Liver (tissue), 10 donors: ENCODE measurements at places on chromosomes 2 and 18. TPM values are rescaled to one million over a fixed set of nuclear protein-coding genes. Genes with fewer than 3 reads are reported as not detected.

Gene FOXI3
- total RNA-seq: not detected

Gene PLGLB2
- total RNA-seq: 103 TPM

Gene LINC00305
- total RNA-seq: not detected

GRCh38 chr18:11368020-11368419 lies 218.7 kb upstream of the PIEZO2 start:
- DNase-seq: no peak
- H3K27ac ChIP-seq: no peak overlapping the region
- no peaks in the 10 kb centered on the region for H3K4me1 ChIP-seq
- H3K36me3 ChIP-seq: no peaks in the 10 kb centered on the region
- H3K27me3 ChIP-seq: no peaks in the 10 kb centered on the region

DNA sequence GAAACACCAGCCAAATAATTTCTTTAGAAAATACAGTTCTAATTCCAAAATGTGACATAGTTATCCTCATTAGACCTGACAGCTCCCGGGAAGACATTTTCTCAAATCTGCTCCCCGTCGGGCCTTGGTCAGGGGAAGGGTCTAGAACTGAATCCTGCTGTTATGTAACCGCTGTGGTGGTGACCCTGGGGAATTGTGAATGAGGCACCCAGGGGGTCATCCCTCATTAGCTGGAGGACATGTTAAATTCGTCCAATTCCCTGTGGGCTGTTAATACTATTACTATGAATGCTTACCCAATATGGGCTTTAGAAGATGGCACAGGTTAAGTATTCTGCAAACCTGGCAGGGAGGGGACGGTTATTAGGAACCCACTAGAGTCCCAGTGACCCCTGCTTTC lies 11.8 kb downstream of the CPLX4 start:
- no peak overlapping the region for H3K27ac ChIP-seq
- H3K4me3 ChIP-seq: no peak overlapping the region
- peaks cover 5% of the 10 kb centered on the region for H3K27me3 ChIP-seq
- DNase-seq: no peak
- H3K4me1 ChIP-seq: peaks cover 6% of the 10 kb centered on the region

GRCh38 chr2:41142478-41142877 lies 690.6 kb upstream of the SLC8A1 start:
- no peaks in the 10 kb centered on the region for H3K4me1 ChIP-seq
- DNase-seq: no peak
- no peaks in the 10 kb centered on the region for H3K36me3 ChIP-seq
- H3K27ac ChIP-seq: no peak overlapping the region
- H3K4me3 ChIP-seq: no peak overlapping the region

DNA sequence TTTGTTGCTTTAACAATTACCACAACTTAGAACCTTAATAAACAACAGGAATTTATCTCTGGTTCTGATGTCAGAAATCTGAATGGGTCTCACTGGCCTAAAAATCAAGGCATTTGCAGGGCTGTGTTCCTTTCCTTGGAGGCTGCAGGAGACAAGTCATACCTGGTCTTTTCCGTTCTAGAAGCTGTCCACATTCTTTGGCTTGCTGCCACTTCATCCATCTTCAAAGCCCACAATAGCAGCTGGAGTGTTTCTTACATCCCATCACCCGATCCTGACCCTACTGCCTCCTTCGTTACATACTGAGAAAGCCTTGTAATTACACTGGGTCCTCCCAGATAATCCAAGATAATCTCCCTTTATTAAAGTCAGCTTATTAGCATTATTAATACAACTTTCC lies 18.1 kb downstream of the NETO1 start:
- no peaks in the 10 kb centered on the region for H3K27me3 ChIP-seq
- no peak overlapping the region for H3K27ac ChIP-seq
- H3K36me3 ChIP-seq: no peaks in the 10 kb centered on the region
- no peak for DNase-seq
- H3K4me1 ChIP-seq: no peaks in the 10 kb centered on the region

- H3K27me3 ChIP-seq: no peaks in the 10 kb centered on the region
- no peak overlapping the region for H3K27ac ChIP-seq
- H3K4me3 ChIP-seq: no peak overlapping the region
- no peak for DNase-seq
- H3K36me3 ChIP-seq: no peaks in the 10 kb centered on the region
- H3K4me1 ChIP-seq: no peaks in the 10 kb centered on the region
These were observed 76.6 kb upstream of the B3GNT7 start for GRCh38 chr2:231318954-231319353.
